ENCODE measurements at places on chromosomes 7 and 10.

DNA sequence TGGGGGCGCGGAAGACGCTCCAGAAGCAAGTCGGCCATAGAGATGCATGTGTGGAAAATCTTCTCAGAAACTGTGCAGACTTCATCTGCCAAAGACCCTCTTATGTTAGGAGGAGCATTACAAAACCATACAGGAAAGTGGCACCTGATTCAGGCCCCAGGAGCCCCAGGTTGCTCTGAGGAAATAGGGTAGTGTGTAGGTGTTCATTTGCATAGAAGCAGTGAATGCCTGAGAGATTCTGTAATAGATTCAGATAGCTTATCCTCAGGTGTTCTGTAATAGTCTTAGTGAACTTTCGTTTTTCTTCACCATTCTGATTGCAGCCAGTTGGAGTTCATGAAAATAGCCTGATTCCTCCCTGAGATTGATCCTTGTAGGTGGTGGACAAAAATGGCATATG, 106.4 kb upstream of the GJD4 start:
- DNase-seq: no peak

DNA sequence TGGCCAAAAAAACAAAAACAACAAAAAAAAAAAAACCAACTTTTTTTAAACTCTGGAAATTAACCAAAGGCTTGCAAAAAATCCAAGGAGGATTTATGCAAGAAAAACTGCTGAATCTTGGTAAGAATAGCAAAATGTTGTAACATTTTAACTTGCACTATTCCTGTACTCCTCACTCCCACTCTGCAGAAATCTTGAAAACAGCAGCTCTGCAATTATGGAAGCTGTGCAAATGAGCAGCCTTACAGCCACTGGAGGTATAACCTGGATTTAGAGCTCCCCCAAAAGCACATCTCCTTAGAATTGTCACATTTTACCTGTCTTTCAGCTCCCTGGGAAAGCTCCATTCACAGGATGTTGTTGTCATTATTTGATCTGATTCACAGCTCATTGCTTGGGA, 41.8 kb upstream of the LRGUK start:
- DNase-seq: no peak

- no peak for DNase-seq
These were observed 201.2 kb downstream of the CCDC3 start for GRCh38 chr10:12800302-12800701.

DNA sequence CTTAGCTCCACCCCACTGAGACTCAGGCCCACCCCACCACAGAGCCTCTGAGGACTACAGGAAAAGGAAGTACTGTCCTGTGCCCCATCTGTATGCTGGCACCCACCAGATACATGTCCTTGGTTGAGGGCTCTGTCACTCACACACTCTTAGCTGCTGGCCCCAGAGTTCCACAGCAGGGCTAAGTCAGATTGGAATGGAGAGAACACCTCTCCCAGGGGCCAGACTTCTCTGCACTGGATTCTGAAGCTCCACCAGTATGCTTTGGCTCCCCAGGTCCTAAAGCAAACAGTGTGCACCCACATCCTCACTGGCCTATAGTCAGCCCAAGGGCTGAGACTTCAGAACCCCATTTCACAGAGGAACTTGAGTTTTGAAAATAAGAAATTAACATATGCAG, 103.2 kb upstream of the PPP2R2D start:
- DNase-seq: no peak

DNA sequence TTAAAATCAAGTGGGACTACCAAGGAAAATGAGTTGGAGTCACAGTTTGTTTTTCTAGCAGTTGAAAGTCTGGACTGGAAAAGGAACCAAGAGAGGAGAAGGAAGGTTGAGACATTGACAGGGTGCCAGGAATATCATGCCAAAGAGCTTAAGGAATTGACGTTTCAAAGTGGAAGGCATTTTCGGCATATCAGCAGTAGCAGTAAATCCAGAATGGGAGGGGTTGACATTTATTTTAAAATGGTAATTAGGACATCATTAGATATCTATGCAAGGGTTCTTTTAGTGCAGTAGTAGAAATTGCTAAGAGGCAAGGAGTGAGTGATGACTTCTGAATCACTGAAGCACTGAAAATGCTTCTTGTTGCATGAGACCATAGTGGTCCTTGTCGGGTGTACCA, 335.9 kb upstream of the PLXDC2 start:
- DNase-seq: no peak

DNA sequence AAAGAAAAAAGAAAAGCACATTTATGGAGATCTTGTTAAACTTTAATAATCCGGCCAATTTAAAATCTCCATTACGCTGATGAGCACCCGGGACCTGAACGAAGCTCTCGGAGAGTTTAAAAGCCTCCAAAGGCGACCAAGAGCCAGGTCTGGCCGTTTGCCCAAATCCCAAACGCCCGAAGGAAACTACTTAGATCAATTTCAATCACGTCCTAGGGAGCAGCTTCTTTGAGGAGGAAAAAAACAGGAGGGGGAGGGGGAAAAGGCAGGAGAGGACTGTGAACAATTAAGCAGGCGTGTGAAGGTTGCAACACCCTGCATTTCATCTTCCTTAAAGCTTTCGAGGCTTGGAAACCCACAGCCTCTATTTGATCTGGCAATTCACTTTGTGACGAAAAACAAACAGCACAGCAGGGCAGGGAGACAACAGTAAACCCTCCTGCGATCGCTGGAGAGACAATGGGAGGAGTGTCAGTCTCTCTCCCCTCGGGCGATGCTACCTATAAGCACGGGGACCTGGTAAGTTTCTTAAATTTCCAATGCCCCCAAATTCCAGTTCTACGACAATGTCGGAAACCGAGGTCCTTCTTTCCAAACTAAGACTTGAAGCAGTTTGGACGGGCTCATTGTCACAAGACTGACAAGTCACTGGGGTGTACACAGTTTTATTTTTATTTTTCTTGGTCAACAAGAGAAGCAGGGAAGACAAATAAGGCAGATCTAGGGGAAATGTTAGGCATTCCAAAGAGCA, 1.2 kb downstream of the KLF6 start:
- DNase-seq: peak; percentile 47

- DNase-seq: no peak
These were observed 120.9 kb downstream of the BUB3 start for GRCh38 chr10:123275136-123275564.

- DNase-seq: no peak
These were observed 28.9 kb upstream of the BMPR1A start for GRCh38 chr10:86727470-86727869.

GRCh38 chr10:122362621-122363020, 11.9 kb upstream of the PLEKHA1 start:
- no peak for DNase-seq

DNA sequence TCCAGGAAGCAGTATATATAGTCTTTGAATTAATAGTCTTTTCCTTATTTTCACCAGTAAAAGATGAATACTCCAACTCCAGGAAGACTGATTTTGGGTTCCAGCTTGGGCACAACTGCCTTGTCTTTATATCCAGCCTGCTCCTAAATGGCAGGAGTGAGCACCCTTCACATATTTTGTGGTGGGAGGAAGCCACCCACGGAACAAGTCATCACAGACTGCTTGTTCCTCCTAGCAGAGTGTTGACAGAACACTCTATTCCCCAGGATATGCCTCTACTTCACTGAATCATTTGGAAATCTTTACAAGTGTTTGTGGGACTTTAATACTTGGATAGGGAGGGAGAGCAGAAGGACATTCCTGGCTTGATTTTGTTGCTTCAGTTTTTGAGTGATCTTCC, 31.7 kb downstream of the ITPRID1 start:
- no peak for DNase-seq

GRCh38 chr7:25537662-25538375, 309.5 kb upstream of the NPVF start:
- DNase-seq: no peak

All from activated CD4-positive, alpha-beta memory T cell treated with anti-CD3 and anti-CD28 coated beads, Interleukin-2, amount 10 ng/mL, durations not matched to agents 7 days and 5 days (primary cell).